Activated naive CD4-positive, alpha-beta T cell treated with anti-CD3 and anti-CD28 coated beads, Interleukin-2, amount 50 U/mL, for 16 hours (primary cell): ENCODE measurements at places on chromosomes 6 and 20.

DNA sequence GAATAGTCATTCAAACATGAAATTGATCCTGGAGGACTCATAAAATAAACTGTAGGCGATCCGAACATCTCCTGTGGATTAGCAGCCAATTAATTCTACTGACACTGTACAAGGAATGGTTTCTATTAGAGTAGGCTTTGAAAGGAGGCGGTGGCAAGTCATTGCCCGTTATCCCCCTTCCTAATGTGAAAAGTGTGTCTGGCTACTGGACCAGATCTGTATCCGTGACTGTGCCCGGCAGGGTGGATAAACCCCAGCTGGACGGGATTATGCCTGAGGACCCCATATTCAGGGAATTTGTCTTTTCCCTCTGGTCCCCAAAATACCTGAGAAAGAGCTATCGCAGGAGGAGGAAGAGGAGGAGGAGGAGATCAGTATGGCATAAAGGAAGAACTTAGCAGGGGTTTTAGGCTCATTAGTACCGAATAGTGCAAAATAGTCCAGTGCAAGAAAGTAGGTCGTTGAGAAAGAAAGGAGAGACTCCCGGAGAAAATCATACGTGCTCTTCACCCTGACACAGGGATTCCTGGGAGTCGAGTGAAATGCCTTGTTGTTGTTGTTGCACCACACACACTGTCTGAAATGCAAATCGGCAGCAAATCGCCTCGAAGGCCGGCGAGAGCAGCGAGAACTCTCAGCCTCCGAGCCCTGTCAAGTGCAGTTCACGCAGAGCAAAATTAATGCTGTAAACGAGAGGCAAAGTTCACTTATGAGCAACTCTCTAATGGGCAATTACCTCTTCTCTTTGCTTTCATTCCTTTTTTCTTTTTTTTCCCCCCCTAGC is 178.9 kb upstream of the ARID1B start:
- no peak for DNase-seq

GRCh38 chr20:43508106-43508505 is 609 bp downstream of the L3MBTL1 start:
- peak; percentile 14 for DNase-seq

DNA sequence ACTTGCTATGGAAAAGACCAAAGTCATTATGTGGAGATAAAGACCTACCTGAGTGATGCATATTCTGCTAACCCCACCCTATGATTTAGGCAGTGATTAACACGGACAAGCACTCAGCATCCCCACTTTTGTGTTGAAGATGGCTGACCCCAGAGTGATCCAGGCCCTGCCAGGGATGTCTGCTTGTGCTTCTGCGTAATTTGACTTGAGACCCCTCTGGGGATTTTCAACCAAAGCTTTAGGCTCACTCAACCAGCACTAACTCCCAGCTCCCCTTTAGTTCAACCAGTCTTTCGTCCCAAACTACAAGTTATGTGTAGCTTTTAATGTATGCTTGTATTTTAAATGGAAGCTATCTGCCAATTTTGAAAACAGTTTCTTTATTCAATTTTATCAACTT is 538.0 kb upstream of the ID4 start:
- DNase-seq: no peak

GRCh38 chr20:11372876-11373790 is 544.6 kb upstream of the BTBD3 start:
- DNase-seq: no peak

GRCh38 chr20:59688356-59688755 is 84.0 kb downstream of the PHACTR3 start:
- no peak for DNase-seq

DNA sequence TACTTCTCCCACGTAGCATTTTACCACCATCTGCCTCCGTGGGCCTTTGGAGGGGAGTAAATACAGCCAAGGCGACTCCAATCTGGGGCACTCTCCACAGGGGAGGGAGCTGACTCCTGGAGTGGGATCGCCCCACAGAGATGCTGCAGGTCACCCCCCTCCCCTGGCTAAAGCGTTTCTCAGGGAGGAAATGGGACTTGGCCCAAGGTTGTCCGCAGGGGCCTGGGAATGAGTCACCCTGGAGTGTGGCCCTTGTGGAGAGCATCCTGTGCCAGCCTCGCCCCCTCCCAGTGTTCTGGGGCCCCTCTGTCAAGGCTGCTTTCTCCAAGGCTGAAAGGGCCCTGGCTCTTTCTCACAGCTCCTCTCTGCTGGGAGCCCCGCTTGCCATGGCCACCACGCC is 84.5 kb upstream of the QKI start:
- no peak for DNase-seq

- DNase-seq: no peak
These were observed 34.3 kb downstream of the COL12A1 start for GRCh38 chr6:75171567-75171966.

- DNase-seq: no peak
These were observed 478 bp upstream of the MTHFD1L start for GRCh38 chr6:150865043-150865405.

- no peak for DNase-seq
These were observed 145.7 kb upstream of the GGTLC1 start for GRCh38 chr20:24134284-24134683.

DNA sequence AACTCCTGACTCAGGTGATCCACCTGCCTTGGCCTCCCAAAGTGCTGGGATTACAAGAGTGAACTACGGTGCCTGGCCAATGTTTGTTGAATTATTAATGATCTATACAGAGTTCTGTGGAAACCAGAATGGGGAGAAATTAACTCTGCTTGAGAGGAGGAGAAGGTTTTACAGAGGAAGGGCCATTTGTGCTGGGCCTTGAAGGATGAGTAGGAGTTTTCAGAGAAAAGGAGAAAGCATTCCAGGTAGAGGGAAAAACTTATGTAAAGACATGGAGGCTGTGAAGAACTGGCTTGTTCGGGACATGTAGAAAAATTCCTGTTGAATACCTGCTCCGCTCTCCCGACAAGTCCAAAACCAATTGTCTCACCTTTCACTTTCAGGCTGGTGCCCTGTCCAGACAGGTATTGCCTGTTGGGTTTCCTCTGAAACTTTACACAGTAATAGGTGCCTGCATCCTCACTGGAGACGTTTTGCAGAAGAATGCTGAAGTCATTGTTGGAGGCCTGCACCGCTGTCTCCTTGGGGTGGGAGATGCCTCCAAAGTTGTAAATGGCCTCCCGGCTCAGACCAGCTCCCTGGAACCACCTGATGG is 11.3 kb upstream of the NSFL1C start:
- no peak for DNase-seq

GRCh38 chr20:9588706-9589105 is 74.3 kb downstream of the LAMP5 start:
- DNase-seq: no peak

GRCh38 chr20:58459058-58459750 is 56.0 kb downstream of the APCDD1L start:
- no peak for DNase-seq

DNA sequence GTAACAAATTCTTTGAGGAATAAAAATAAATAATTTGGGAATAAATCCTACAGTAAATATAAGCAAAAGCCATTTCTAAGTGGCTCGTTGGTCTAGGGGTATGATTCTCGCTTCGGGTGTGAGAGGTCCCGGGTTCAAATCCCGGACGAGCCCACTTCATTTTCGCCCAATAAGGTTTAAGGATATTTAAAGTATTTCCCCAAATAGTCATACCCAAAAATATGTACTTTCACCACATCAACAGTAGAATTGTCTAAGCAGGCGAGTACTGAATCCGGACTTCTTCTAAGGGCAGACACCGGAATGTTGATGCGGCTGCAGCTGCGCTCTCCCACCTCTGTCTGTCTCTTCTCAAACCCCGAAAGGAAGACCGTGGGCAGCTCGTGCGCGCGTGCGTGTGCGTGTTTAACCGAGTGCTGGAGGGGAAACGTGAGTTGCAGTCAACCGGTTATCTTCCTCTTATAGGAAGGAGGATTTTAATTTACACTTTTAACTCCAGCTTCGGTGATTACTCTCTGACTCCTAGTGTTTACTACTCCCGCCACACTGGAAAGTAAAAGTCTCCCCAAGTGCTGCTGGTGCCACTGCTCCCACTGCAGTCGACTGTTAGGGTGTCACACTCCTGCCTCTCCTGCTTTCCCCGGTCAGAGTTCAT is 155.7 kb upstream of the PRSS16 start:
- peak; percentile 34 for DNase-seq
